ENCODE measurements at places on chromosomes 2 and 18.

DNA sequence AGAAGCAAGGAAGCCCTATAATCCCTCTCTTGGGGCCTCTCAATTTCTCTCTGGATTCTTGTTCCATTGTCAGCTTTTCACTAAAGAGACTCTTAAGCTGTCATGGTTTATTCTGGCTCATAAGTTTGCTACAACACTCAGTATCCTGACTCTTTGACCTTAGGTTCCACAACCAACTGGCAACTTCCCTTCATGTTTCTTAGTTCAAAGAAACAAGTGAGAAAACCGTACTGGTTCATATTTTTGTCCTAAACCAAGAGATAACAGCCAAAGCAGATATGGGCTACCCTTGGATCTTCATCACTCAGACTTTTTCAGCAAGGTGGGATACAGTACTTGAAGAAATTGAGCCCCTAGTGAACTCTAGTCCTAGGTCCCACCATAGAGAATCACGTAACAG lies 109.9 kb upstream of the CRIM1 start:
- no peak for DNase-seq

DNA sequence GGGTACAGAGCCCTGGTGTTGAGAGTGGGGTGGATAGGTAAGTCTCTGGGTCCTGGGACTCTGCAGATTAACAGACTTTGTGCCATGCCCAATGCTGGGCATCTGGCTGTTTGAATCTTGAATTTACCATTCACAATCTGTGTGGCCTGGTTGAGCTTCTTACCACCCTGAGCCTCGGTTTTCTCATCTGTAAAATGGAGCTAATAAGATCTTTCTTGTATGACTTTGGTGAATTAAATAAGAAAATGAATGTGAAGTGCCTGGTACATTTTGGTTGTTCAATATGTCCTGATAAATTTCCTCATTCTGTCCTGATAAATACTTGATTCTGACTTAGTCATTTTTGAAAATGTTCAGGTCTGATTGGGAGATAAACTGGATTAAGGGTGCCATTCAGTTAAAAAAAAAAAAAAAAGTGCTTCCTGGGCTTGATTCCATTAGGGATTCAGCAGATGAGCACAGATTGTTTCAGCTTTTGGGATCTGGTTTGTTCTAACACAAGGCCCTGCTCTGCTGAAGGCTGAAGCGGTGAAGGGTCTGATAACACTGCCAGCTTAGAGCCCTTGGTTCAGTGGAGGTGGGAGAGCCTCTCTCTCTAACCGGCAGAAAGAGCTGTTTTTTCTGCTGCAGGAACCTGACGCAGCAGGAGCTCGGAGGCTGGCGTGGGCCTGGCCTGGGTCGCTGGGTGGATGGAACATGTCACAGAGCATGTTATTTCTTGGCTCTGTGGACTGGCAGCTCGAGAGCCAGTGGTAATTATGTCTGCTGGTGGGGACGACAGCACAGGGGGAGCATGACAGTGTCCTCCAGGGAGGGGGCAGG lies 84.5 kb upstream of the MCFD2 start:
- DNase-seq: no peak

GRCh38 chr2:43384143-43384542 lies 157.7 kb upstream of the ZFP36L2 start:
- no peak for DNase-seq

GRCh38 chr2:54706622-54707021 lies 16.8 kb upstream of the EML6 start:
- DNase-seq: no peak

DNA sequence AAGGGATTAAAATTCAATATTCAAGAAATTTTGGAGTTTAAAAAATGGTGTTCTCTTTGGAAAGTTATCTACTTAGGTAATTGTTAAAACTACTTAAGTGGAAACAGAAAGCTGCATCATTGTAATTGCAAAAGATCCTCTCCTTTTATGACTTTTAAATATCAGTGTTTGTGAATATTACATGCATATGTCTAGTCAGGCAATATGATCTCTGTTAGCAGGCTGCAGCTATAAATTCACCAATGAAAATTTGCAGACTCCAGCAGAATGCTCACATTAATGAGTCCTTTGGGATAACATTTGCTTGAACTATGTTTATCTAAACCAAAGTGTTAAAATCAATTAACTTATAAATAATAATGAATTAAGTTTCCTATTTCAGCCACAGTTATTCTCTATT lies 59.2 kb upstream of the CSRNP3 start:
- DNase-seq: no peak

DNA sequence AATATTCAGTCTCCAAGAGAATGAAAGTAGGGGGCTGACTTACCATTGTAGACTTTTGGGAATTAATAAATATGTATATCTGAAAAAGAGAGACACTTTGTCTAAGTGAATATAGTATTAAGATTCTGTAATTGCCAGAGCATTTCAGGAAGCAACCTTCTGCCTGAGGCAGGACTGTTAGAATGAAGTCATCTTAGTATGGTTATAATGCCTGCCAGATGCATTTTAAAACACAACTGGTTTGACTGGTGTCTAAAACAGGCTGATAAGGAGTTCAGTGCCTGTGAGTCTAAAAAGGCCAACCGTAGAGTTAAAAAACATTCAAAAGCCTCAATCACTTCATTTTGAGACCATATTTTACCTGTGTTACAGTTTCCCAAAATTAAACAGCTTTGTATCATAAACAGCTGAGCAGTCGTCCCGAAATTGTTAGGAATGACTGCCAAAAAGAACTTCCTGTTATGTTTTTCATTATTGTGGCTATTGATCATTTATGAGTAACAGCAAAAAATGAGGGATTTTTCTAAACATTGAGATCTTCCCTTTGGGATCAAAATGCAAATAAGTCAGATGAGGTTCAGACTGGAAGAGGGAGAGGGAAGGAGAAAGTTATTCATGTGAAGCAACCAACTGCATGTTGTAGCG lies 443.9 kb downstream of the PID1 start:
- DNase-seq: no peak

- peak; percentile 58 for DNase-seq
These were observed 943 bp downstream of the INPP5D start for GRCh38 chr2:233060980-233061590.

DNA sequence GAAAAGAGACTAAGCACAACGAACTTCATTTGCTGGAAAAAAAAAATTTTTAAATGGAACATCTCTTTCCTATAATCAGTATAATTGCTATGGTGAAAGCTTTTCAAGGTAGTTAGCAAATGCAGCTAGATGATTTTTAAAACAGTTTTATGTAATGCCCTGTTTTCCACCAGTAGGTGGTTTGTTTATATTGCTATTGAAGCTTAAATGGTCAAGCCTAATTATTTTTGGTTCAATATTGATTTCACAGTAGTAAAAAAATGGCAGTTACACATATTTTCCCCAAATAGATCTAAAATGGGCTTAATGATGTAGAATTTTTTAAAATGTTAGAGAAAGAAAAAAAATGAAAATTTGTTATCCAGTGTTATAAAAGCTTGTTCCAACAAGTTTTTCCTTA lies 70.2 kb downstream of the CDH19 start:
- no peak for DNase-seq

- DNase-seq: peak; percentile 18
These were observed at the start of gene CXCR2 for GRCh38 chr2:218125626-218126080. Gene CXCR2, plus strand, starts transcription at chr2:218126028. Its CDS starts 8,774 bp downstream, at chr2:218134802.

DNA sequence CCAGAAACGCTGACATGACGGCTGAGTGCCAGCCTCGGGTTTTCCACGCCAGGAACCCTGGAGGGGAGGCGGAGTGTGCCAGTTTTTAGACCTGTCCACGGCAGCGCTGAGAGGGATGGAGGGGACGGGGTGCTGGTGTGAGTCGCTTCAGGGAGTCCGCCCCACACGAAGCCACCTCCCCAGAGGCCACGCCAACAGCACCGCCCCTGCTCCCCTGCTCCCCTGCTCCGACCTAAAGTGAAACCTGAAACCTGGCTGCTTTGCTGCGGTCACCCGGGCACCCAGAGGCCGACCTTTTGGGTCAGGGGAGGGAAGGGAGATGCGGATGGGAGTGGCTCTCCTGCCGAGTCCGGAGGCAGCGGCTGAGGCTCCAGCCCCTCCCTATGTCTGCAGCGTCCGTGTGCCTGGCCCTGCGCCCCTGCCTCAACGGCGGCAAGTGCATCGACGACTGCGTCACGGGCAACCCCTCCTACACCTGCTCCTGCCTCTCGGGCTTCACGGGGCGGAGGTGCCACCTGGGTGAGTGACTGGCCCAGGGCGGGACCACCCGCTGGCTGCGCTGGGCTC lies 38.1 kb downstream of the SNED1 start:
- peak; percentile 63 for DNase-seq

GRCh38 chr2:158903711-158904405 lies 64.6 kb upstream of the TANC1 start:
- no peak for DNase-seq

GRCh38 chr18:67041334-67041733 lies 437.4 kb upstream of the CDH19 start:
- no peak for DNase-seq

GRCh38 chr2:237726401-237726830 lies 72.2 kb upstream of the RBM44 start:
- DNase-seq: no peak

GRCh38 chr18:23213200-23213599 lies 77.9 kb downstream of the CABLES1 start:
- DNase-seq: no peak

DNA sequence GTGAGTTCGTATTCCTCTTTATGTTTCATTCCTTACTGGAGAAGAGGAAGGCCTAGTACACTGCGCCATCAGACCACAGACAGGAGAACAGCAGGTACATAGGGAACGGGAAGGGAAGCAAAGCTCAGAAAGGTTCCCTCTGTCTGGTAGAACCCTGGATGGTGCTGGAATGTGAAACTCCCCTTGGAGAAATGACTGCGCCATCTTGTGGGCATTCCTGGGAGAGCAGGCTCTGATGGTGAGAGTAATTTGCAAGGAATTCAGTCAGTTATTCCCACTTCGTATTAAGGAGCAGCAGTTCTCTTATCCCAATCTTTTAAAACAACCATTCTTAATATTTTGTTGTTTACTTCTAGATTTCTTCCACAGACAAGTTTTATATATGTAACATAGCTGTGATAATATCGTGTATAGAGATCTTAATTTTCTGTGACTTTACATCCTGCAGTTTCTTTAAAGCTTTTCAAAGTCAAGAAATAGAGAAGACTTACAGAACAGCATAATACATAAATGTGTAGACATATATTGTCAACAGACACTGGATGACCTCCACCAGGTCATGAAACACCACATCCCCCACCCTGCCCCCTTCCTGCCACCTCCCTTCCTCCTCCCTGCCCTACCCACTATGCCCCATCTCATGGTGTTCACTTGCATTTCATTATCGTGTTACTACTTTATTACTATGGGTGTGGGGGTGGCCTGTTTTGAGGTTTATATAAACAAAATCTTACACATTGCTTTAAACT lies 83.9 kb downstream of the ARHGEF4 start:
- DNase-seq: no peak

- DNase-seq: no peak
These were observed 107.8 kb upstream of the DAPL1 start for GRCh38 chr2:158687315-158687714.

GRCh38 chr2:202965810-202966460 lies 48.7 kb upstream of the NBEAL1 start:
- DNase-seq: peak; percentile 21

GRCh38 chr2:18924886-18925285 lies 335.5 kb upstream of the NT5C1B start:
- no peak for DNase-seq

DNA sequence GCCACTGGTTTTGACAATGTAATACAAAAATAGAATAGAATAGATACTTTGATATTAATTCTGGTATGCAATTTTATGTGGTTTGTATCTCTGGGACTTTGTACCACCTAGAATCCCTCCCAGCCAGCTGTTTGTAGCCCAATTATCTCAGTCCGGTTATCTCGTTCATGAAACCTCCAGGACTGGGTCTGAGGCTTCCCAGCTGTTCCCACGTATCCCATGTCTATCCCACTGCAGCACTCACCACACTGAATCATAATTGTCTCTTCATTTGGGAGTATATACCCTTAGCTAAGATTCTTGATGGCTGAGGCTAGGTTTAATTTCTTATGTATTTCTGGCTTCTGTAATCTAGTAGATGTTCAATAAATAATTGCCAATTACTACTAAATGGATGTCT lies 104.4 kb upstream of the MAPRE2 start:
- no peak for DNase-seq

- DNase-seq: no peak
These were observed 3.7 kb upstream of the PPP3R1 start for GRCh38 chr2:68256093-68256450.

DNA sequence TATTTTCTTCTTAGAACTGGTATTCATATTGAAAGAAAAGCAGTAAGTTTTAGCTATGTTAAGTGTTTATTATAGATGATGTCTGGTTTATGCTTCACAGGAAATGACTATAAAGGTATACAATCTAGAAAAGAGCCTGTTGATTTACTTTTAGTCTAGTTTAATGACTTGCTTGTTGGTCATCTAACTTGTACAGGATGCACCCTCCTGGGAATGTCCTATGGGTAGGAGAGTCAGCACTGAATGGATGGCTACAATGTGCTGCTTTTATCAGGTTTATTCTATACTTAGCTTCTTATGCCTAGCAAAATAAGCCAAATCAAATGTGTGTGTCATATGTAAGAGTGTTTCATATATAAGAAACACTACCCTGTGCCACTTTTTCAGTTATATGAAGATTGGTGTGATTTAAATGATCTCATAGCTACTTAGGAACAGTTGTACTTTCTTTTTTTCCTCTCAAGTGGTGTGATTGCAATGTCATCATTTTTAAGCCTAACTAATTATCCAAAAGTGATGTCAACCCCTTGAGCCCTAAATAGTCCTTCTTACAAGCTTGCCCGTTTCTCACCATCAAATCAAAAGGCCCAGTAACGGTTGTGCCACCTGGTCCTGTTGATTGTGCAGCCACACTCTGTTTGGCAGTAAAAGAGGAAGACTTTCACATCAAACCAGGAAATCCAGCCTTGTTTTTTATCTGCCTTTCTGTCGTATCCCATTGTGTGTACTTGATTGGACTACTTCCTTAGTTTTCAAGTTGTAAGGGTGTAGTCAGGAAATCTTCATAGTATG lies 176.0 kb downstream of the DIS3L2 start:
- DNase-seq: no peak

GRCh38 chr2:69253112-69253511 lies 133.9 kb downstream of the GFPT1 start:
- no peak for DNase-seq

- no peak for DNase-seq
These were observed 136.7 kb upstream of the SPHKAP start for GRCh38 chr2:228318218-228318617.

GRCh38 chr2:217360781-217361482 lies 501.1 kb upstream of the TNP1 start:
- no peak for DNase-seq

DNA sequence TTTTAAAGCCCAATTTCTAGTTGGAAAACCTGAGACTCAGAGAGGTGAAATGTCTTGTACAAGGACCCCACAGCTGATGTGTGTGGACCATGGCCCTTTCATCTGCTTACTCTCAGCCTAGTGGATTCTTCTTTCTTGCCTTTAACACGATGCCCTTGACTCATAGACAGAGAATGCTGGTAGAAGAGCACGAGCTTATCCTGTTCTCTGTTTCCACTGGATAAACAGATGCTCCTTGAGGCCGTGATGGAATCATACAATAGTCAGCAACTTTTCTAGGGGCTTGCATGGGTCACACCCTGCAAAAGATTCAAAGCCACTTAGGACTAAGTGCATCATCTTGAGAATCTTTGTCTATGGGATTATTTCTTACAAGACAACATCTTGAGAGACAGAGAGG lies 50.9 kb downstream of the MYCN start:
- DNase-seq: no peak
